ENCODE measurements at places on chromosomes 16 and 17.

GRCh38 chr16:17321824-17322223, 148.9 kb downstream of the XYLT1 start:
- DNase-seq = no peak

GRCh38 chr16:83305092-83305491, 502.7 kb upstream of the HSBP1 start:
- DNase-seq = no peak

DNA sequence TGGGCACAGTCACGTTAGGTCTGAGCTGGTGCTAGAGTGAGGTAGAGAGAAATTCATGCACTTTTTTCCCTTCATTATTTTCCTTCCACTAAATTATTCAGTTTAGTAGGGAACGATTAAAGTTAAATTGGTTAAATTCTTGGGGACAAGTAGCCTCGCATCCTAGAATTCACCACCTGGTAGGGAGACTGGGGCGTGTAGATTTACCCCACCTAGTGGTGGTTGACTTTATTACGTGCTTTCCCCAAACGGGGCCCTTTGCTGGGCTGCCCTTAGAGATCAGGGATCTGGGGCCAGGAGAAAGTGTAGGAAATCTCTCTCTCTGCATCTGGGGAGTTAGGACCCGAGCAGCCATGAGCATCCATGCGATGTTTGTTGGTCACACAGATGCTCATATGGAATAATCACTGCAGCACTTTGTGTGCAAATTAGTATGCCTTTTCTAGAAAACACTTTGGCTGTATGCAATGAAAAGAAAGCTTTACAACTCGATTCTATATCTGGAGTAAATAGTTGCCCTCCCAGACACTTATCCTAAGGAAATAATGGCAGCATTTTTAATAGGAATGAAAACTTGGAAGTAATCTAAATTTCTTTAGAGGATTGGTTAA, 107.0 kb downstream of the PLCG2 start:
- no peak for DNase-seq

GRCh38 chr17:82463391-82463790, 4.8 kb downstream of the NARF start:
- DNase-seq = no peak

- no peak for DNase-seq
Observed at GRCh38 chr16:4839942-4840341, 7.1 kb downstream of the GLYR1 start.

- no peak for DNase-seq
Observed at GRCh38 chr17:19510903-19511302, 22.8 kb upstream of the SLC47A1 start.

DNA sequence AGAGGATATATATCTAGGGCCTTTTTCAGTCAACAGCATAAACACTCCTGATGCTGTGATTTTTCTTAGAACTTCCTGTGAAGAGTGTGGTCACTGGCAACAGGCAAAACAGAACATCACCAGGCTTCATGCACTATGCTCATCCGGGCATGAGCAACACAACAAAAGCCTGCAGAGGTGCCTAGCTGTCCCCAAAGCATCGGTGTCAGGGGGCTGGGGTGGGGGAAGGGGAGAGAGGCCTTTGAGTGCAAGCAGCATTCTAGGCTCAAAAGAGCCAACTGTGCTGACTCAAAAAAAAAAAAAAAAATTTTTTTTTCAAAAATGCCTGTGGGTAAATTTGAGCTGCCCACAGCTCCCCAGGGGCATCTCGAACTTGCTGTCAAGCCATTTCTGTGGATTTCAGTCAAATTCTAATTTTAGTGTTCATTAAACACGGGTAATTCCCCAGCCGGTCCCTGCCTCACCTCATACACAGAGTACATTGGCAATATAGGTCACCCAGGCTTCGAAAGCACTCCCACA, 194.6 kb upstream of the DYNLRB2 start:
- no peak for DNase-seq

- DNase-seq = peak; percentile 43
Observed at GRCh38 chr17:80872001-80872500, 119.6 kb upstream of the CHMP6 start.

- DNase-seq = peak; percentile 67
Observed at GRCh38 chr17:2904135-2904534, 107.9 kb downstream of the RAP1GAP2 start.

- DNase-seq = no peak
Observed at GRCh38 chr16:24976971-24977677, 38.0 kb downstream of the ARHGAP17 start.

- DNase-seq = no peak
Observed at GRCh38 chr17:49969795-49970389, 902 bp downstream of the DLX4 start.

DNA sequence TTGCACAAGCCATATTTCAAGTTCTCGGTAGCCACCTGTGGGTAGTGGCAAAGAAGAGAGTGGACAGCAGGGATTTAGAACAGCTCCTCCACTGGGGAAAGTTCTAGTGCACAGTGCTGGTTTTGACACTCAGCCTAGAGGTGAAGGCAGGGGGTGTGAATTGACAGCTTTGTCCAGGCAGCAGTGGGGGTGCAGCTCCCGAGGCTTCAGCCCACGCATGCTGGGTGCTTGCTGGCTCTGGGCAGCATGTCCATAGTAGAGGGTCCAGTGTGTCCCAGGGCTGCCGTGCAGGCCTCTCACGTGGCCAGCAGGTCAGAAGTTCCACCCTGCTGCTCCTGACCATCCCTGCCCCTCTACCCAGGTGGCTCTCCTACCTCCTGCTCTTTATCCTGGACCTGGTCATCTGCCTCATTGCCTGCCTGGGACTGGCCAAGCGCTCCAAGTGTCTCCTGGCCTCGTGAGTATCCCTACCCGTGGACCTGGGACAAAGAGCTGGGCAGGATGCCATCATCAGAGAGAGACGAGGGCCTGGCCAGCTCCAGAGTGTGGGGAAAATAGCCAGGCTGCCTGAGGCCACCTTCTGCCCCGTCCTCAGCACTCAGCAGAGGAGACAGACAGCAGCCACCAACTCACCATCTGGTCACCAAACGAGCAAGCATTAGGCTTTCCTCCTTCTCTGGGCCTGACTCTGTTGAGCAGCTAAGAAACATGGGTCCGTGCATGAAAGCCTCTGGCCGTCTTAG, 29.8 kb downstream of the TTYH2 start:
- no peak for DNase-seq

DNA sequence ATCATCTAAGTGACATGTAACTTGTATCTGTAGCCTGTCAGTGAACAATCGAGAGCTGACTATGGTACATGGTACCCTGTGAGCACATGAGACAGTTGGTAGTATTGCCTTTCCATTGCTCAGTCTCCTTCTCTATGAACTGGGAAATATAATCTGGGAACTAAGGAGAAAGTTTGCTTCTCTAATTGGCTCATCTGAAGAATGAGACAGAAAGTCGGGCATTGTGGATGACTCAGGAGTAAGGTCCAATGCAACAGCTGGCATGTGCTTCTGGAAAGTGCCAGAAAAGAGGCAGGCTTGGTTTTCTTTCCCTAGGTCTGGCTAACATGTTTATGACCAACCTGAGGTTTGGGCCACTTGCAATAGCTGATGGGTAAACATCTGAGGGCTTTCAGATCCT, 51.9 kb downstream of the ZZEF1 start:
- DNase-seq = no peak

- no peak for DNase-seq
Observed at GRCh38 chr16:28915181-28915580, 9.9 kb downstream of the RABEP2 start.

DNA sequence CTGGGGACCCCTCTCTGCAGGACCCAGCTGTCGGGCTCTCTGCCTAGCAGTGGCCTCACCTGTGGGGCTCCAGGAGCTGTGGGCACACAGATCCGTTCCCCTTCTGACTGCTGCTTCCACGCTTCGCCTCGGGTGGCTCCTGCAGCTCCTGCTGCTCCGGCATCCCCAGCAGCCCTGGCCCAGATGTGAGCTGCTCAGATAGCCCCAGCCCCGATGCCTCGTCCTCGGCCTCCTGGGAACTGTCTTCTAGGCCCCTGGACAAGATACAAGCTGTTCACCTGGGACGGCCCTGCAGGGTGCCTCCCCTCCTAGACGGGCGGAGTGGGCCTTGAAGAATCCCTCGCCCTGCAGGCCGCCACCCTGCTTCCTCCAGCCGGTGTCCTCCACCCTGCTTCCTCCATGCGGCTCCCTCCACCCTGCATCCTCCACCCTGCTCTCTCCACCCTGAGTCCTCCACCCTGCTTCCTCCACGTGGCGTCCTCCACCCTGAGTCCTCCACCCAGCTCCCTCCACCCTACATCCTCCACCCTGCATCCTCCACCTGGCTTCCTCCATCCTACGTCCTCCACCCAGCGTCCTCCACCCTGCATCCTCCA, 11.0 kb downstream of the EMC6 start:
- no peak for DNase-seq

- no peak for DNase-seq
Observed at GRCh38 chr17:19342611-19343255, 19.8 kb downstream of the B9D1 start.

DNA sequence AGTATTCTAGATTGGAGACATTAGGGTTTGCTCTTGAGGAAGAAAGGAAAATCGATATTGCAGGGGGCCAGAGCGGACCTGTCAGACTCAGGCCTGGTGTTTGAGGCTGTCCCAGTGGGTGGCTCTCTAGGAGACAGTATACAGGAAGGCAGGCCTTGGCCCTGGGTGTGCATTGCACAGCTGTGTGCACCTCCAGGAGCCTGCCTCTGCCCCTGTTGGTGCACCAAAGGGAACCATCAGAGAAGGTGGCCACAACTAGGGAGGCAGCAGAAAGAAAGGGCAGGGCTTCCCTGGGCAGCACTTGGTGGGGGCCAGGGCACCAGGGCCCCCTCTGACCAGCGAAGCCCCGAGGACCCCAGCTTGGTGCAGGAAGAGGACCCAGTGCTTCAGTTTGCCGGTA, 188.0 kb downstream of the NTN1 start:
- DNase-seq = no peak

DNA sequence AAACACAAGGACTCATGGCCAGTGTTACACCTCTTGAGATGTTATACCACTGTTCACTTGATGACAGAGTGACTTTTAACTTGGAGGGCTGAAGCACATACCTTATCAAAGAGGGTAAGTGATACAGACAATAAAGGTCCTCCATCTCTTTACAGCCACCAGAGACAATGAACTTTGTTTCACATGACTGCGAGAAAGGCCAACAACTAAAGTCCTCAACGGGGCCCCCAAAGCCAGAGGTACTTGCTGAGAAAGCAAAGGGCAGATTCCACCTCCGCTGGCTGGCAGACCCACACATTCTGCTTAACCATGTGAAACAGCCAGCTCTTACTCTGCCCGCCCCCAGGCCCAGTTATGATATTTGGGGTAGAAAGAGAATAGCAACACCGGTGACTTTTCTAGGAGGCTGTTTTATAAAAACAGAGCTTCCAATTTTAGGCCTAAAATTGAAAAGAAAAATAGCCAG, 21.4 kb downstream of the DCUN1D3 start:
- no peak for DNase-seq

DNA sequence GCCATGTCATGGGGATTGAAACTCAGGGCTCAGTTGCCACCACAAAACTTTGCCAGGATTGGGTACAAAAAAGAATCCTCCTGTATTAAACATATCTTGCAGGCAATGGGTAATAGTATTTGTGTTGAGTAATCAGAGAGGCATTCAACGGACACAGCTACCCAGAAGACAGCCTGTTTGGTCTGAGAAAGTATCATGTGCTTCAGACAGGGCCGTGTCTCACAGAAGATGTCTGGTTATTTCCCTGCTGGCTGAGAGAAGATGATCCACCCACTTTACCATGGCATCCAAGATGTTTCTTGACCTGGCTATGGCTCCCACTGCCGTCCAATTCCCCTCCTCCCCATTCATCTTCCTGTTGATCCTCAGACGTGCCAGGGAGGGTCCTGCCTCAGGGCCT, 304.3 kb upstream of the XYLT1 start:
- no peak for DNase-seq

- DNase-seq = no peak
Observed at GRCh38 chr17:32323811-32324491, 18.0 kb downstream of the C17orf75 start.

DNA sequence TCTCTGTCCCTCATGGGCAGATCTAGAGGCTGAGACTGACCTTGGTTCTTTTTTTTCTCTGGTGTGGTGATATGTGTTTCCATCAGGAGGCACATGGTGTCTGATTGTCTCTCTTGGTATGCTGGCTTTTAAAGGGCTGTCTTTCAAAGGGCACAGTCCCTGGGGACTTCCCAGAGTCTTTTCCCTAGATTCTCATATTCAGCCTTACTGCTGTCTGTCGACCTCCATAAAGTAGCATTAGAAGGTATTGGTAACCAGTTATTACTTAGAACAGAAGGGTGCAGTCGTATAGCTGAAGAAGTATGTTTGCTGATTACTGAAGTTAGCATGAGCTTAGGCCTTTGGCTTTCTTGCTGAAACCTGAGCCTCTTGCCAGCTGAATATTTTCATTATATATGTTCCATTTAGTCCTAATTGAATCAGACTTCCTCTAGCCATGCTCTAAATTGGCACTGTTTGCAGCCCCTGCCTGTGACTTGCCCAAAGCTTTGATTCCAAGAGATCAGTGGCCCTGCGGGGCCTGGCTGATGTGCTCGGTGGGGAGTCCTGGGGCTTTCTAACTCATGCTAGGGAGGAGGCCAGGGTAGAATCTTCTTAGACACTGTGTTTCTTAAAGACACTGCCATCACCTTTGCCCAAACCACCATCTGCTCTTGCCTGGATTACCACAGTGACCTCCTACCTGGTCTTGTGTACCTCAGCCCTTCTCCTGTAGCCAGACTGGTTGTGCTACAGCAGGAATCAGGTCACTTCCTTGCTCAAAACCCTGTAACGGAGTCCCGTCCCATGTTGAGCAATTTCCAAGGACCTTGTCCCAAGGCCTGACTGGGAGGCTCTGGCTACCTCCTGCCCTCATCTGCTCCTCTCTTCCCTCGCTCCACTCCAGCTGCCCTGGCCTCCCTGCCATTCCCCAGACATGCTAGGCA, 71.5 kb downstream of the WWP2 start:
- peak; percentile 36 for DNase-seq
